Effector memory CD8-positive, alpha-beta T cell (primary cell): ENCODE measurements at places on chromosomes 7 and 10.

- DNase-seq, result no peak
Measured at GRCh38 chr7:158043551-158044481, 543.8 kb downstream of the PTPRN2 start.

DNA sequence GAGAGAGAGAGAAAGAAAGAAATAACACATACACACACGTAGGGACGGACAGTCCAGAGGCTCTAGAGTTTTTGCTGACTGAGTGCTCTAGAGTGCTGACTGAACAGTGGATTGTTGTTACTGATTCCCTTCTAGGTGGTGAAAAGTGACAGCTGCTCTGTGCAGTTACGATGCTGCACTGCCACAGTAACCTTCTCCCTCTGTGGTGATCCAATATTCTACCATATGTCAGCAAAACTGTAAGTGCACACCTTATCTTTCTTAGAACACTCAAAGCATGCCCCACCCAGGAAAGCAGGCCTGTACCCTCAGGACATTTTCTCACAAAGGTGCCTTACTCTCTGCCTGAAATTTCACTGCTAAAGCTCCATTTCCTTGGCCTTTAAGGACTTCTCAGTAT, 1023.5 kb downstream of the TYW1 start:
- DNase-seq, result no peak

DNA sequence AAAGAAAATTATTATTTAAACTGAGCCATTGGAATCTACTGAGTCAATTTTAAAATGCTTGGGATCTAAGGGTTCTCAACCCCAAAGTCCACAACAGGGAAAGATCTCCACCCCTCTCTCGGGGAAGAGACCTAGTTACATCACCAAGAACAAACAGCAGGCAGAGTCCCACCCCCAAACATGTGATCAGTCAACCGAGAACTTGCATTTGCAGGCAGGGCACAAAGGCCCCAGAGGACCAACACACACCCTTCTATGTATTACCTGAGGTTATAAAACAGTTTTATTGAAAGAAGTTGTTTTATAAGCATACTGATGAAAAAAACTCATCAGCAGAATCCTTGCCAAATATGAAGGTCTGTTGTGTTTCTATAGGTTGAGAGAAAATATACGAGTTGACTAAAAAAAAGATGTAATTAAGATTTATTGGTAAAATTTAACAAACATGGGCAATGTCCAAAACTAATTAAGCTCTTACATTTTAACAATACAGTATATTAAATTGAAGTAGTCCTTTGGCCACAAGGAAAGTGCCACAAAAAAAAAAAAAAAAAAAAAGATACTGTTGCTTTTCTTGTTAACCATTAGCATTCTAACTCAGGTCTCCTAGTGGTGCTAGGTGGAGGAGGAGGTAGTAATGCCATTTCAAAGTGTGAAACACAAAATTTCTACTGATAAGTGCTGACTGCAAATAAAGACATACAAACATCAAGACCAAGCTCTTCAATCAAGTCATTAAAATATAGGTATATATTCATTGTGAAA, 975 bp upstream of the USP54 start:
- no peak for DNase-seq

DNA sequence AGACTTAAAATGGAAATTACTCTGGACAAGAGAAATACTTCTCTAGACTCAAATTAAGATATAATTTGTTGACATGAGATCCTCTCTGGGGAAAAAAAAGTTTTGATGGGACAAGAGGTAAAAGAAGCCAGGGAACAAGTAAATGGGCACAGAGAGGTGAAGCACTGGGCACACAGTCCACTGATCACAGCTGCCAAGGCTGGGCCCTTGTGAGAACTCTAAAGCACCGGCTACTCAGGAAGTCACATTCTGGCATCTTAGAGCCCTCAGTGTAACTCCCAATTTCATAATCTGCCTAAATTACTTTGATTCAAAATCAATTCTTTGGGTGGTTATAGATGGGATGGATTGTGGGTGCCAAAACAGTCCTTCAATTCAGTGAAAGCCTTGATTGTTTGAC, 123.2 kb upstream of the CACNA2D1 start:
- no peak for DNase-seq

GRCh38 chr7:90061077-90061476, 93.2 kb upstream of the STEAP1 start:
- no peak for DNase-seq

- no peak for DNase-seq
Measured at GRCh38 chr10:123993534-123994416, 99.6 kb downstream of the CHST15 start.

GRCh38 chr10:127257395-127257794, 61.0 kb upstream of the INSYN2A start:
- DNase-seq, result no peak

DNA sequence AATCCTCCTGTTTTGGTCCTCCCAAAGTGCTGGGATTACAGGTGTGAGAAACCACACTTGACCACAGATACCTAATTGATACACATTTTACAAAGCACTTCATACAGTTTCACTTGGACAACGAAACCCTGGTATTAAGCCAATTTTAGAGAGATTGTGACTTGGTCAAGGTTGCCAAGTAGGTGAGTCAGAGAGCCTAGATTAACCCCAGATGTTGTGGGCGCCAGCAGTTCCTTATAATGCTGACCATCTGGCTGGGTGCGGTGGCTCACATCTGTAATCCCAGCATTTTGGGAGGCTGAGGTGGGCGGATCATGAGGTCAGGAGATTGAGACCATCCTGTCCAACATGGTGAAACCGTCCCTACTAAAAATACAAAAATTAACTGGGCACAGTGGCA, 4.9 kb upstream of the PHKG1 start:
- DNase-seq, result no peak
